ACHN (cell line): ENCODE measurements at places on chromosomes 1 and 21.

- DNase-seq: no peak
These were observed 30.5 kb upstream of the B3GALT2 start for GRCh38 chr1:193216920-193217319.

GRCh38 chr1:158978730-158979129 lies 31.0 kb upstream of the IFI16 start:
- DNase-seq: no peak

GRCh38 chr1:116545359-116545705 lies 25.5 kb downstream of the CD58 start:
- no peak for DNase-seq

DNA sequence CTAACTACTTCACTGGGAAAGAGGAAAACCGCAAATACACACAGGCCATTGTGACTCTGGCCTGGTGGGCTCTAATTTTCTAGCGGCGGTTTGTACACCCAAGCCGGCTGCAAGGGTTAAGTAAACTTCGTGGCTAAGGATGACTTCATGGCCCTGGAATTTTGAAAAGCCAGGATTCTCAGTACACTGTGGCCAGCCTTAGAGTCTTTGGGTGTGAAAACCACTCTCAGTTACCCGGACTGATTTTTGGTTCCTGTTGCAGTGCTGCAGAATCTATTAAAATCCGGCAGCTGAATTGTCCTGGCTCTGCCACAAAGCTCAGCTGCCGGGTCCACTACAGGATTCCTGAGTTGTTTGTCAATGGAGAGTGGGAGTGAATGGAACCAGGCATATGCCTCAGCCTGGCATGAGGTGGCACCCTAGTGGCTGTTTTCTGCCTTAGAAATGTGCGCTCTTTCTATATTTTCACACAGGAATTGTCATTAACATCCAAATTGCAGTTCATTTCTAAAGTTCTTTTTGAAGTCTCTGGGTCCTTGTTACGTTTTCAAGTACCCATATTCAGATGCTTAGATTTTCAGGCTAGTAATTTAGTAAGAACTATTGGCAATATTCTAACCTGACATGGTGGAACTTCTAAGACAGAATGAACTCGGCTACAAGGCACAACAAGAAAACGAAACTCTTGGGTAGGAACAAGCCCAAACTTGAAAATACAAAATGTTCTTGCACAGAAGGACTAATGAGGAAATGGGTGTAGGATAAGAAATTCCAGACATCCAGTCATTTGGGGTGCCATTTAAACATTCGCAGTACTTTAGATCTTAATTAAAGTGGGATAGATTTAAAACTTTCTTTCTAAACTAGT lies 255.9 kb downstream of the NFIA start:
- peak; percentile 86 for DNase-seq

DNA sequence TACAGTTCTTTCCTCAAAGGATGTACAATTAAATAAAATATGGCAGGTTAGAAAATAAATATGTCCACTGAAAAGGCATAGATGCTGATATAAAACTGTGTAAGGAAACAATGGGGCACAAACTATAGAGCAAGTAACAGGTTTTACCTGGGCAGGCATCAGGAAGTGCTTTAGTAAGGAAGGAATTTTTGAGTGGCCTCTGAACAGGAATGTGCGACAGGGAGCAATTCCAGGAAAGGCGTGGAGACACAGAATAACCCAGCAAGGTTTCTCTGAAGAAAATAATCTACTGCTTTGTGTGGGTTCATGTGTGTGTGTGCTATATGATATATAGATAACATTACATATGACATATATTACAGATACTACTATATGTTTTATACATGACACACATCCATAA lies 128.4 kb downstream of the RGS21 start:
- no peak for DNase-seq

GRCh38 chr1:60448850-60449249 lies 375.3 kb upstream of the C1orf87 start:
- no peak for DNase-seq

DNA sequence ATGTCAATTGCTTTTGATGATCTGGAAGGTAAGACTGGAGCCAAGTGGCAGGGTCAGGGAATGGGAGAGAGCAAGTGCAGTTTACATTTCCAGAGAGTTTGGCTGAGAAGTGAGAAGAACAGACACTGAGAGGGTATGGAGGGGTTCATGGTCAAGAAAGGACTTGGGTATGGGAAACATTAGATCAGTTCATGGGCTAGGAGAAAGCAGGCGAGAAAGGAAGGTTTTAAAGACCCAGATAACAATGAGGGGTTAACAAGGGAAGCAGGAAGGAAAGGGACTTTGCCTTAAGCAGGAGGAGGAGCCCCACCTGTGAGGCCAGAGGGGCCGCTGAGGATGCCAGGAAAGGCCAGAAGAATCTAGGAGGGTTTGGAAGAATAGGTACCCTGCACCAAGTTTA lies 78.2 kb downstream of the DTL start:
- no peak for DNase-seq

GRCh38 chr1:164296172-164296571 lies 262.8 kb upstream of the PBX1 start:
- no peak for DNase-seq

DNA sequence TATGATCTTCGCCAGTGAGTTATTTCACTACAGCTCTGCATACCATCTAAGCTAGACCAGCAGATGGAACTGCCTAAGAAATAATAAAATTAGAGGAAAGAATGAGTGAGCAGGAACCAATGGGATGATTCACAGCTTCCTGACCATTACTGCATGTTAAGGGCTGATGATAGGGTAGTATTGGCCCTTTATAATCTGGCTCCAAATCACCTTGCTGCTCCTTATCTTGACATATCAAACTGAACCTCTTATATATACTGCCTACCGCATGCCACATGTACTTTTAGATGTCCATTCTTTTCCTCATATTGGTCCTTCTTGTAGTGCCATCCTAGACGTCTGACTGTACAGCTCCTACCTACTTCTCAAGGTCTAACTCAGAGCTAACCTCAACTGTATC lies 524.4 kb downstream of the DPYD start:
- no peak for DNase-seq

DNA sequence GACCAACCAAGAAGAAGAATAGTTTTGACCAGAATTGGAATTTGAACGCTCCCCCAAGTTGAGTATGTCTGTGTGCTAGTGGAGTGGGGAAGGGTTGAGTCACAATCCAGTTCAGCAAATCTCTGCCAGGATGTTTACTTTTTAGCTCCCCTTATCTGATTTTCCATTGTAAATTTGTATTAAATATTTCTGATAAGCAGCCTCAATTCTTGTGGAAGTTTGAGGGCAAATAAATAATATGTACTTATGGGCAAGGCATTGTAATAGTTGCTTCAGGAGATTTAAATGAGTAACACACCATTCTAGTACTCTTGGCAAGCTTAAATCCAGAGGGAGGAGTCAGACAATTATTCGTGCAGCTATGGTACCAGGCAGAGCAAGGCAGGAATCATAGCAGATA lies 14.4 kb downstream of the CXADR start:
- DNase-seq: no peak

DNA sequence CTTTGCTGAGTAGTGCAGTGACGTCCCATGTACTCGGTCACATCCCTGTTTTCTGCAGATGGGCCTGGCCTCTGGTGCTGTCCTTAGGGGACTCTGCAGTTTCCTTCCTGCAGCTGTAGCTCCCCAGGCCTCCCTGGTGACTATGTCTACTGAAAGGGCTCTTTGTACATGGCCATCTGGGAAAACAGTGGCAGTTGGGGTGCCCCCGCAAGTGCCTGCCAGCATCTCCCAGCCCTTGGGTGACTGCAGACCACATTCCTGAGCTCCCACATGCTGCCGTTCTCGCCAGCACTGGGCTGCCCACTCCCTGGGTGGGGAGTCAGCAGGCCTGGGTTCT lies 37.5 kb upstream of the KCNA10 start:
- DNase-seq: no peak

GRCh38 chr1:204350857-204351573 lies 8.7 kb downstream of the PLEKHA6 start:
- no peak for DNase-seq

DNA sequence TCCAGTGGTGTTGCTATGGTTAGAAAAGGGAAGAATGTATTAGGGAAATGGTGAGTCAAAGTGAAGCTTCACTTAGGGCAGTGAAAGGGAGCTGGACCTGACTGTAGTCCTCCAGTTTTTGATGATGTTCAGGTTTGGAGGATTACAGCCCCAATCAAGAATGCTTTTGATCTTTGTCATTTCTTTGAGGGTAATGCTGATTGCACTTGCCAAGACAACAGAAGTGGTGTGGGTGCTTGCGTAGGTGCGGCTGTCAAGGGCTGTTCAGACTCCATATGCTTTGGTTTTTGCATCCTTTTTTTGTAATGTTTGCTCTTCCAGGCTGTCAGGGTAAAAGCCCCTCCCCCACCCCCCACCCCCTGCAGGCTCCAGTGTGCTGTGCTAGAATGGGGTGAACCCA lies 38.9 kb downstream of the HHAT start:
- no peak for DNase-seq

- DNase-seq: no peak
These were observed 2.6 kb upstream of the NADK start for GRCh38 chr1:1780598-1781525.

- no peak for DNase-seq
These were observed 209.5 kb downstream of the RERE start for GRCh38 chr1:8607906-8608305.

DNA sequence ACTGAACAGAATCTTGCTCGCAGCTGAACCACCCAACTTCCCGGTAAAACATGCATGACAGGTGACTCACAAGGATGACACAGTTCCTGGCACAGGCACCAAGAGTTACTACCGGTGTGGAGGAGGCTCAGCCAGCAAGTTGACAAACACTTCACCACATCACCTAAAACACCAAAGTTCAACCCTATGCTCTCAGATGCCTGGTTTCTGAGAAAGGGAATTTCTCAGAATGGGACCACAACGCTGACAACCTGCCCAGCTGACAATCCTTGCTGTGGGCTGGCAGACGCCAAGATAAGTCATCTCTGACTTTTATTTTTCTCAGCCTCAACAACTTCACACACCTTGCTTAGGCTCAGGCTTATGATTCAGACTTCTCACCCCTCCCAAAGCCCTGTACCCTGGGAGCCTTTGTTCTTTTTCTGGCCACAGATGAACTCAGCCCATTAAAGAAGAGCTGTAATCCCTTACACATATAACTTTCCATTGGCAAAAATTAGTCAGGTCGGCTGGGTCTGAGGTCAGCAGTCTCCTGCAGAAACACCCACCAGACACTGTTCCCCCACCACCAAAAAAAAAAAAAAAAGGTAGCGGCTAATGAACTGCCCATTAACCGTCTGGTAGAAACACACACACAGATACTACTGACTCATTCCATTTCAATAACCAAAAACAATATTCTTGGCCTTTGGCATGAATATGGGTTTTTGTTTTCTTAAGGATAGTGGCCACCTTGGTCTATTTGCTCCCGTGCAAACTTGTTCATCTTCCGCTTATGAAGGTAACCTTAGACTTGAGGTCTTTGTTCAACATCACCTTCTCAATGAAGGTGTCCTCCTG lies 10.8 kb upstream of the TIAM1 start:
- DNase-seq: peak; percentile 76

GRCh38 chr1:147630022-147630421 lies 40.3 kb downstream of the ACP6 start:
- DNase-seq: no peak

DNA sequence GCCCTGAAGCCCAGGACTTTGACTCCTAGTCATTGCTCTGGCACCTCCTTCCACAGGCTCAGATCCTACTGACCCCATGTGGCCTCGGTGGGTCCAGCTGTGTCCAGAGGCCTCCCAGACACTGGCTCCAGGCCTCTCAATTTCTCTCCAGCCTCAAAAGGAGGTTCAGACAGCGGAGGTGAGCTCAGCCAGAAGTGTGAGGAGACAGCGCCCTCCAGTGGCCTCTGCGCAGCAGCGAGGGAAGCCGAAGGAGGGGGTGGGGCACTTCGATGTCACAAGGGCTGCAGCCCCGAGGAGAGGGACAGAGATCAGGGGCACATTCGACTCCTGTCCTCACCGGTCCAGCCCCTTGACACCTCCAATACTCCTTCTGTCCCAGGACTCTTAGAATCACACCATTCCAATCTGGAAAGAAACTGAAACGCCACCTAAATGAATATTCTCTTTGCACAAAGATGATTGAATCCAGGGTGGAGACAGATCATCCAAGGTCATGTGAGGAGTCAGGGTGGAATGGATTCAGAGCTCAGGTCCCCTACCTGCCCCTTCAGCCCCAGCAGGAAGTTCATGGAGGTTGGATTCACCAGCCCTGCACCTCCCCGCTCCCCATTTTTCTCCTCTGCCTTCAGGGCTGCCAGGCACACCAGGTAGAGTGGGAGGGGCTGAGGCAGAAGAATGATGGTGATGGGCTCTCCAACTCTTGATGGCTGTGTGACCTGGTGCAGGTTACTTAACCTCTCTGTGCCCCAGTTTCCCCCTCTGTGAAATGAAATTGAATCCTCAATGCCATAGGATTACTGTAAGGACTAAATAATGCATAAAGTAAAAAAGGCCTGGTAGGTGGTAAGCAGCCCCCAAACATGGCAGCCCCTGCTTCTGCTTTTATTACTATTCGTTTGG lies 34.8 kb upstream of the ZBTB40 start:
- DNase-seq: peak; percentile 68

- peak; percentile 50 for DNase-seq
These were observed 89.2 kb downstream of the SLC35F3 start for GRCh38 chr1:233993651-233994050.

- DNase-seq: peak; percentile 50
These were observed 19.0 kb upstream of the PTPN14 start for GRCh38 chr1:214570442-214570841.

DNA sequence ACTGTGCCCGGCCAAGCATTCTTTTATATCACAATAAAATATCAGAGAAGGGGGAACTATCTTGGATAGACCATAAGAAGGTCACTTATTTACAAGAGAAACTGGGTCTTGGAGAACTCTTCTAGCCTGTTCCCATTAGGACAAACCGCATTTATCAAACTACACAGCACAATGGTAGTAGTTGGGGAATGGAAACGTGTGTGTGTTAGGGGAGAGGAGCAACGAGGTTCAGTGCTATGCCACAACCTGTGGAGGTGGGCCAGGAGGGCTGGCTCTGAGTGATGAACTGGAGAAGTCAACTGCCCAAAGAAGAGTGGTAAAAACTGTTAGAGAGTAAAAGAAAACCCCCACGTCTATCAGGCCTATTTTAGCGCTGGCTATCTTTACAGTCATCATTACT lies 1.6 kb downstream of the DONSON start:
- DNase-seq: no peak

DNA sequence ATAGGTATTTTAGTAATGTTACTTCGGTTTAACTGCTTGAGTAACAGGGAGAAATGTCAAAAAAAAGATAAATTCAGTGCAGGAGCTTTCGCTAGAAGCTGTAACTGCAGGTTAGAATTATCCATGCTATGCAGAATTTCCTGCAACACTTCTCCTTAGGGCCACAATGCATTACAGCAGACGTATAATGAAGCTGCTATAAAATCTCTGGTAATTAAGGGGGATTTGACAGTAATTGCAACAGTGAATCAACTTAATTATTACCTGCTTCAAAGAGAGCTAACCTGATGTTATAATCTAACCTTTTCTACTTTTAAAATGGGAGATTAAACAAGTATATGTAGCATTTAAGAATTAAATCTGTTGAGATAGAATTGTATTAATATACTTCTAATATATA lies 92.6 kb downstream of the ATG4C start:
- DNase-seq: no peak

- DNase-seq: no peak
These were observed 4.2 kb upstream of the RXRG start for GRCh38 chr1:165449131-165449530.
